ENCODE measurements at places on chromosomes 6 and 20.

- no peak for DNase-seq
These were observed 119.9 kb downstream of the TTLL2 start for GRCh38 chr6:167444602-167445346.

- DNase-seq, result peak; percentile 14
These were observed 96.6 kb upstream of the MAN1A1 start for GRCh38 chr6:119446115-119446554.

GRCh38 chr20:38435555-38435939 lies 419 bp upstream of the SNHG17 start:
- DNase-seq, result no peak

- DNase-seq, result no peak
These were observed 114.2 kb downstream of the SOX4 start for GRCh38 chr6:21707524-21708319.

DNA sequence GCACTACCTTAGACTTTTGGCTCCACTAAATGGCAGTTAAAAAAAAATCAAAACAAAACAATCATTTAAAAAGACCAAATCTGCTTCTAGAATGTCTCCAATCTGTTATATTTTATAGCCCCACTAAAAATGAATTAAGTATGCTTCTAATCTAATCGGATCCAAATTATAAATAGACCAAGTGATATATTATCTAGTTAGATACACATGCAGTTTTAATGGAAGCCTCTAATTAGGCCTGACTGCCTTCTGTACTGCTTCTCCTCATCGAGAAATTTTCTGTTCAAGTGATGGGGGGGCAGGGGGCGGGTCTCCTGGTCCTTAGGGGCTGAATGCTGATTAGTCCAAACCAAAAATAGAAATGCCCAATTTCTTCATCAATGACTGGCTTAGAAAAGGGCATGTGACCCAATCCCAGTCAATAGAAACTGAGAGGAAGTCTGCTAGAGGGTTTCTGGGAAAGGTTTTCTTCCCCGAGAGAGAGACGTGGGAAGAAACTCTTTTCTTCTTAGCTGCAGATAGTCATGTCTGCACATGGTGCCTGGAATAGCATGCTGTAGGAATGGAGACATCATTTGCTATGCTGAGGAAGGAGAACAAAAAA lies 6.9 kb downstream of the SESN1 start:
- no peak for DNase-seq

DNA sequence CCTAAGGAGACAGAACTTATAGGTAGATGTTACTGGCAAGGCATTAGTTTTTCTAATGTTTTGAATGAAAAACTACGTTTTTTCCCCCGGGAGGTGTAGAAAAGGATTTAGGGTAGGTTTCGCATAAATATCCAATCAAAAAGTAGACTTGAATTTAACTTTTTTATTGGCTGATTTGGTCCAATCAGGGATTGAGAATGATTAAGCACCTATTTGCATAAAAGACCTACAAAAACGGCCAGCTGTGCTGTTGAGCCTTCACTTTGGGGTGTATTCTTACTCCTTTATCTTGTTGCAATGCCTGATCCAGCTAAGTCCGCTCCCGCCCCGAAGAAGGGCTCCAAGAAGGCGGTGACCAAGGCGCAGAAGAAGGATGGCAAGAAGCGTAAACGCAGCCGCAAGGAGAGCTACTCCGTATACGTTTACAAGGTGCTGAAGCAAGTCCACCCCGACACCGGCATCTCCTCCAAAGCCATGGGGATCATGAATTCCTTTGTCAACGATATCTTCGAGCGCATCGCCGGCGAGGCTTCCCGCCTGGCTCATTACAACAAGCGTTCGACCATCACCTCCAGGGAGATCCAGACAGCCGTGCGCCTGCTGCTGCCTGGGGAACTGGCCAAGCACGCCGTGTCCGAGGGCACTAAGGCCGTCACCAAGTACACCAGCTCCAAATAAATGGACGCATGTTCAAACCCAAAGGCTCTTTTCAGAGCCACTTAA lies 113.5 kb upstream of the BTN3A2 start:
- no peak for DNase-seq

DNA sequence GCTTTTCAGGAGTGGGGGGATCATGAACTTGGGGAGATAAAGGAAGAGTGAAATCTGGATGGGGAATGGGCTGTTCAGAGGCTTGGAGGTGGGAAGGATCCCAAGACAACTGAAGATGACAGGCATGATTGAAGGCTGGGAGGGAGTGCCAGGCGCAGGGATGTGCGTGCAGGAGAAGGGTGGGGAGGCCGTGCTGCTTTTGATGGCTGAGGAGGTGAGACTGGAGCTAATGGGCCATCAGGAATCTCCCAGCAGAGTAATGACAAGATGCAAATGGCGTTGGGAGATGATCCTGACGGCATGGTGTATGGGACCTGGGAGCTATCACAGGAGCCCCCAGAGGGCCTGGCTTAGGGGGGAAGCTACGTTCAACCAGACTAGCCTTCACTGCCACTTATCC lies 1.6 kb downstream of the CPNE5 start:
- no peak for DNase-seq

- no peak for DNase-seq
These were observed 68.0 kb downstream of the SLC35F1 start for GRCh38 chr6:117974914-117975627.
